CD4-positive, alpha-beta T cell treated with Interleukin-6 at 100 ng/mL for 8 hours (primary cell): ENCODE measurements at places on chromosomes 12 and 14.

DNA sequence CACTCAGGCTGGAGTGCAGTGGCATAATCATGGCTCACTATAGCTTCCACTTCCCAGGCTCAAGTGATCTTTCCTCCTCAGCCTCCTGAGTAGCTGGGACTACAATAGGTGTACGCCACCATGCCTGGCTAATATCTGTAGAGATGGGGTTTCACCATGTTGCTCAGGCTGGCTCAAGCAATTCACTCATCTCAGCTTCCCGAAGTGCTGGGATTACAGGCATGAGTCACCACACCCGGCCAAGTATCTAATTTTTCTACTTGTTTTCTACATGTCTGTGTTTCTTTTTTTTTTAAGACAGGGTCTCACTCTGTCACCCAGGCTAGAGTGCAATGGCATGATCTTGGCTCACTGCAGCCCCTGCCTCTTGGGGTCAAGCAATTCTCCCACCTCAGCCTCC is 119.7 kb upstream of the MED13L start:
- DNase-seq: no peak

DNA sequence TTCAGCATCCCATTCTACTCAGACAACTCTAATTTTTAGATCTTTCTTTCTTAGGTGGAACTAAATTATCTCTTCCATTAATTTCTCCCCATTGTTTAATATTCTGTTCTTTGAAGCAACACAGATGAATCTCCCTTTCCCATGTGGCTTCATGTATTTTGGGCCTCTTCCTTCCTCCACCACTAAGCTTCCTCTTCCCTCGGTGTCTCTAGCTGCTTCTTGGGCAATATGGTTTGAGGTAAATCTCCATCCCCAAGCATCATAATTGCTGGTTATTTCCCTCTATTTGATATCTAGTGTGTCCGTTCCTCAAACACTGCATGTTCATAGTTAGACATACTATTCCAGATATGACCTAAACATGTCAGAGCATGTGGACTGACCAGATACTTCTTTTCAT is 119.2 kb downstream of the PELI2 start:
- DNase-seq: no peak

DNA sequence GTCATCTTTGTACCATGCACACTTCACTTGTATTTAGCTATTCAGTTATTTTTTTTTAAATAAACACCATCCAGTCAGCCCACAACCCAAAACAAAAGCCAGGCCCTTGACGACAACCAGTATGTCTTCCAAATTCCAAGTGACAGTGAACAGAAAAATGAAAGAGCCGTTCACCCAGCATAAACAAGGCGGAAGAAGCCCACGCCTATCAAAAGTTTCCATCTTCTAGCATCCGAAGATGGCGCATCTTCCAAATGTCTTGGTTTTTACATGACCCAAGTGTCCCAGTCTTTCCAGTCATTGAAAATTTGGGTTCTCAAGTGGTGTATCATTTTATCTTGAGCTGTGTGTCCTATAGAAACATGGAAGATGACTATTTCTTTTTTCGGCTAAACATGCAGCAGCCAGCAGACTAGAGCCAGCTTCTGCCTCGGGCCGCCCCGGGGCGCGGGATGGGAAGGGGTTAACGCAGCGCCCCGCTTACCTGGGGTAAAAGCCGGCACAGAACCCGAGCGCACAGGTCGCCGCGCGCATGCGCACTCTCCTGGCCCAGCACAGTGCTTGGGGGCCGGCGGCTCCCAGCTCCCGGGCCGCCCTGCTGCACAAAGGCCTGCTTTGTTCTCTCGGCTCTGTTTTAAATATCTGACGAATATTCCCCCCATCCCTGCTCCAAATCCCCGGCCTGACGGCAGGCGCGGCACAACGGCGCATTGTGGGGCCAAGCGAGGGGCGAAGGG is 164.8 kb downstream of the ZFP36L1 start:
- DNase-seq: peak; percentile 56

- DNase-seq: no peak
Observed at GRCh38 chr14:36268121-36268520, 52.3 kb downstream of the MBIP start.

- DNase-seq: no peak
Observed at GRCh38 chr12:51997136-51997535, 9.6 kb upstream of the TAMALIN start.

DNA sequence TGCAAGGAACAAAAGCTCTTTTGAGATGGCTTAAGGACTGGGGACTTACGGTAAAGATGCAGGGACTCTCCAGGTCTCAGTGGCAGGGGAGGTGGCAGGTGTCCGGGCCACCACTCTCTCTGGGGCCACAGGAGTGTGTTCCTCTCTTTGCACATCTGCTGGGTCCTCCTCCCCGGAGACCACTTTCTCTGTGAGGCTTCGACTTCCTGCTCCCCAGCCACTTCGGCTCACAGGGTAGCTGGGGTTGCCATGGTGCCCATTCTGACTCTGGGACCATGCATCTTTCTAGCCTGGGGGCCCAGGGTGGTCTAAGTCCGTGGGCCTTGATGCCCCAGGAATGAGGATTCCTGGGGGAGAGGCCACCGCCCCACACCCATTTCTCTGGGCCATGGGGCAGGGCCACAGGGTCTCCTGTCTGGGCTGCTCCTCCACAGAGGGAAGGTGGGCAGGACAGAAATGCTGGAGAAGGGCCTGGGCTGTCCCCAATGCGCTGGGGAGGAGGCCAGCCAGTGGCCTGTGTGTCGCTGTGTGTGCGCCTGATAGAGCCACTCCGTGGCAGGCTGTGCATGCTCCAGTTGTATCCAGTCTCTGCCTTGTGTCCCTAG is 38.5 kb downstream of the CCDC92 start:
- DNase-seq: no peak

DNA sequence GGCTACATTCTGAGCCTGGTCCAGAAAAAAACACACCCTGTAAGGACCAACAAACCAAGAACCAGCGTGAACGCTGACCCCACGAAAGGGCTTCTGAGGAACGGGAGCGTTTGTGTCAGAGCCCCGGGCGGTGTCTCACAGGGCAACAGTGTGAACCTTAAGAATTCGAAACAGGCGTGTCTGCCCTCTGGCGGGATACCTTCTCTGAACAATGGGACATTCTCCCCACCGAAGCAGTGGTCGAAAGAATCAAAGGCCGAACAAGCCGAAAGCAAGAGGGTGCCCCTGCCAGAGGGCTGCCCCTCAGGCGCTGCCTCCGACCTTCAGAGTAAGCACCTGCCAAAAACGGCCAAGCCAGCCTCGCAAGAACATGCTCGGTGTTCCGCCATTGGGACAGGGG is 7.9 kb downstream of the DACT1 start:
- DNase-seq: no peak

- DNase-seq: no peak
Observed at GRCh38 chr12:114686426-114686772, 2.4 kb upstream of the TBX3 start.

DNA sequence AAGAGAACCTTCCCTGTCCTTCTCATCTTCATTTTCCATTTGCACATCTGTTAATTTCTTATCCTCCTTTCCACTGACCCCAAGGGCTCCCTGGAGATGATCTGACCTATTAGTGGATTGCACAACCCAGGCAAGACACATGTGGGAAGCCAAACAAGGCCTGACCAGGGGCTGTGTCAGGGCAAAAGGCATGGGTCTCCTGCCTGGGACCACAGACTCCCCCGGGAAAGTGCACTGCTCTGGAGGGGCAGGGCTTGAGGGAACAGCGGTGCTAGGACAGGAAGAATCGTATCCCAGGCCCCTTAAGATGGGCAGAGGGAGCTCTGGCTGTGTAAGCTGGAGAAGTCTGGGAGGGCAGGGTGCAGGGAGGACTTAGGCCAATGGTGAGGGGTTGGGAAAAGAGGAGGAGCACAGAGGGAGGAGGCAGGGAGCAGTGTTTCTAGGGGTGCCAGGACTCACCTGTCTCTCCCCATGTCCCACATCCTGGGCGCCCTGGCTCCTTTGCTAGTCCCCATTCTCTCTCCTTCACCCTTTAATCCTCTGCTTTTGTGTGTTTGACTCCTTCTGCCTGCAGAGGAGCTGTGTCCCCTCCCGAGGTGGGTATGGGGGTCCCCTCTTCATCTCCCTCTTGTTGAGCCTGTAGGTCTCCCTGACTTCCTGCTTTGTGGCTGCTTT is 25.3 kb downstream of the PLEKHG3 start:
- DNase-seq: no peak

- no peak for DNase-seq
Observed at GRCh38 chr12:125079648-125080645, 14.7 kb downstream of the AACS start.

DNA sequence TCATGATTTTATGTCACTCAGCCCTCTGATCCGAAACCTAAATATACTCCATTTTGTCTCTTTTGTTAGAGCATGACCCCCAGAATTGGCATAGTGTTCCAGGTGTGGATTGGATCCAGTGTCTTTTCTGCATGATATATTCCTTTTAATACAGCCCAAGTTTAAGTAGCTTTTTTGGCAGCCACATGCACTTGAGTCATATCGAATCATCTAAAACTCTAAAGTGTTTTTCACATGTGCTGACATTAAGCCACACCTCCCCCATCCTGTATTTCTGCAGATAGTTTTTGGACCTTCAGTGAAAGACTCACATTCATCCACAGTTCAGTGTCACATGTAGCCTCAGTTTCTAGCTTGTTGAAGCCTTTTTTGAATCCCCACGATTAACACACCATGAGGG is 30.6 kb downstream of the BORCS5 start:
- peak; percentile 35 for DNase-seq

DNA sequence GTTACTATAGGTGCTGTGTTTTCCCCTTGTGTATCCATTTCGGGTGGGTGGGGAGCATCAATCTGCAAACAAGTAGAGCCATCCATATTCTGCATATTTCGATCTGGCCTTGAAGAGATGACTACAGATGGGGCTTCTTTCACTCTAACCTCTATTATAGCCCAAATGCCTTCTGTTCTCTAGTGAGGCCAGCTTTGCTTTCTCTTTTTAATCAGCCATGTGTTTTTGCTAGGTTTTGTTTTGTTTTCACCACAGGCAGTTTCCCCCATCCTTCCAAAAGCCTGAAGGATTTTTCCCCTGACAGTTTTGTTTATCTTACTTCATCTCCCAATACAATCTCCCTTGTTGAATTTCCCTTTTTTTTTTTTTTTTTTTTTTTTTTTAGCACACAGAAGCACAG is 224.1 kb downstream of the BTG1 start:
- DNase-seq: no peak

DNA sequence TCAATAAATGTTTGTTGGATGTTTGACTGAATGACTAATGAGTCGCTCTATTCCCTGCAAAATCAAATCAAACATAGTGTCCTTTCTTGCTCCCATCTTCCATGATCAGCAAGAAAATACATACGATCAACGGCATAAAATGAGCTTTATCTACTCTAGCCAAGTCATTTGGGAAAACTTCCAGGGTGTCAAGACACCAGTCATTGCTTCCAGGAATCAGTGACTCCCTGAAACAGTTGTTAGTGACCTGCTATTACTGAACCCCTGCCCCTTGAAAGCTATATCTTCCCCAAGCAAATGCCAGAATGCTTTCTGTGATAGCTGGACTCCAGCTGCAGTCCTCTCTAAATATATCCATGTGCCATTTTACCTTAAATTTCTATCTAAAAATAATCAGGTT is 169.5 kb upstream of the SSTR1 start:
- no peak for DNase-seq

- DNase-seq: no peak
Observed at GRCh38 chr14:22838631-22839041, 2.3 kb downstream of the MMP14 start.

DNA sequence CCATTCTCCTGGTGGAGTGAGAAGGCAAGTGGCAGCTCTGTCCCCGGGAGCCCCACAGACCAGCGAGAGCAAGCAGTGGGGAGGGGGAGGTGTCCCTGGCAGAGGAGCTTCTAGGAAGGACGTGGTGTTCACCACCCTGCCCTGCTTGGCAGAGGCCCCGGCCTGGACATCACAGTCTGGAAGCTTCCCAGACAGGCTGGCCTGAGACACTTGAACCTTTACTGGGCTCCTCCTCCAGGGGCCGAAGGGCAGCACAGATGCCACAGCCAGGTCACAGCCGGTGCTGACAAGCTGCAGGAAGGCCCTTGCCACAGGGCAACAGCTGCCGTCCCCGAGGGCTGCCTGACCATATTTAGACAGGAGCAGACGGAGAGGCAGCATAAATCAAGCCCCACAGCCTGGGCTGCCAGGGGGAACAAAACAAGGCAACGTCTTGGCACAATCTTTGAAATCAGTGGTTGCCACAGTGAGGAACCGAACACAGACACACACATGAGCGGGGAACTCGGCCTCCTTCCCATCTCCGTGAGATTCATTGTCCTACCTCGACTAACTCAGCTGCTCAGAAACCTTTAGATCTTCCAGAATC is 28.5 kb downstream of the PRIMA1 start:
- no peak for DNase-seq

- no peak for DNase-seq
Observed at GRCh38 chr14:38755036-38755435, 348.0 kb downstream of the SEC23A start.

GRCh38 chr12:82855872-82856271 is 169.2 kb downstream of the TMTC2 start:
- DNase-seq: no peak

DNA sequence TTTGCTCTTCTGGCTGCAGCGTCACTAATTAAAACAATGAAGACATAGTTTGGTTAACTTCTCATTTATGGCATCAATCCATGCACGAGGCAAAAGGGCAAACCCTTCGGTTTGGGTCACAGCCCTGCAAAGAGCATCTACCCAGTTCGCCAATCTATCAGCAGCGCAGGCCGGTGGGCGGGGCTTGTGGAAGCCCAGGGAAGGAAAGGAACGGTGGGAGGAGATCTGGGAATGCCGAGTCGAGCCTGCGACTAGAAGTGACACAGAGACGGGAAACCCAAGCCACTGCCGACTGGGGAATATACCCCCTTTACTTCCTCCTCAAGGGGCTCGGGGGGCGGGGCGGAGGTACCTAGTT is 466 bp downstream of the KICS2 start:
- DNase-seq: no peak

GRCh38 chr12:119432949-119433348 is 98.4 kb downstream of the CCDC60 start:
- no peak for DNase-seq

DNA sequence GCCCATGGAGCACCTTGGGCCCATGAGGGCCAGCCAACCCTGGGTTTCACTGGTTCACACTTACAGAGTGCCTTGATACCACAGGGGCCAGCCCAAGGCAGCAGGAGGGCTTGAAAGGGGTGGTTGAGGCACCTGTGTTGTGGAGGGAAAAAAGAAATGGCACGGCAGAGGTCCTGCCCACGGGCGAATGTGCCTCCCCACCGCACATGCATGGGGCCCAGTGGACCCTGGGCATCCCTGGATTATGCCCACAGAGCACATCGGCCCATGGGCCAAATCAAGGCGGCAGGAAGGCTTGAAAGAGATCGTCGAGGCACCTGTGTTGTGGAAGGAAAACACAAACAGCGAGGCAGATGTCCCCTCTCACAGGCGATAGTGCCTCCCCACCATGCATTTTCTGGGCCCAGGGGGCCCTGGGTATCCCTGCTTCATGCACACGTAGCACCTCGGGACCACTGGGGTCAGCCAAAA is 378.1 kb downstream of the ALG10 start:
- DNase-seq: peak; percentile 1

- peak; percentile 52 for DNase-seq
Observed at GRCh38 chr14:60249321-60250256, 568 bp downstream of the PPM1A start.

GRCh38 chr14:104676694-104677511 is 12.5 kb upstream of the INF2 start:
- no peak for DNase-seq
